ENCODE measurements at places on chromosomes 5 and 9. TPM values are rescaled to one million over a fixed set of nuclear protein-coding genes. Genes with fewer than 3 reads are reported as not detected.

LOX gene
- 15.7 TPM for total RNA-seq

GRCh38 chr5:52985306-52985705 is 3.8 kb upstream of the ITGA2 start:
- DNase-seq: no peak

GRCh38 chr5:35765921-35766320 is 90.8 kb upstream of the IL7R start:
- no peak for DNase-seq

DNA sequence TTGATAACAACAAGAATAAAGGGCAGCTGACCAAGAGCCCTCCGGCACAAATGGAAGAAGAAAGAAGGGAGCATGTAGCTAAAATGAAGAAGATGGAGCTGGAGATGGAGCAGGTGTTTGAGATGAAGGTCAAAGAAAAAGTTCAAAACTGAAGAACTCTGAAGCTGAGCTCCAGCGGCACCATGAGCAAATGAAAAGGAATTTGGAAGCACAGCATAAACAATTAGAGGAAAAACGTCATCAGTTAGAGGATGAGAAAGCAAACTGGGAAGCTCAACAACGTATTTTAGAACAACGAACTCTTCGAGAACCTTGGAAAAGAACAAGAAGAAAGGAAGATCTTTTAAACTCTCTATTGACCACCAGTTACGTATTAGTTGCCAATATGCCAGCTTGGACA is 100.9 kb downstream of the GABBR2 start:
- no peak for DNase-seq

GRCh38 chr9:70594386-70594944 is 180.0 kb upstream of the KLF9 start:
- DNase-seq: no peak

- DNase-seq: no peak
Measured at GRCh38 chr9:129556491-129557191, 64.3 kb downstream of the C9orf50 start.

- no peak for DNase-seq
Measured at GRCh38 chr5:55638455-55638854, 73.7 kb downstream of the SLC38A9 start.

- no peak for DNase-seq
Measured at GRCh38 chr5:147361441-147362175, 126.8 kb downstream of the STK32A start.

DNA sequence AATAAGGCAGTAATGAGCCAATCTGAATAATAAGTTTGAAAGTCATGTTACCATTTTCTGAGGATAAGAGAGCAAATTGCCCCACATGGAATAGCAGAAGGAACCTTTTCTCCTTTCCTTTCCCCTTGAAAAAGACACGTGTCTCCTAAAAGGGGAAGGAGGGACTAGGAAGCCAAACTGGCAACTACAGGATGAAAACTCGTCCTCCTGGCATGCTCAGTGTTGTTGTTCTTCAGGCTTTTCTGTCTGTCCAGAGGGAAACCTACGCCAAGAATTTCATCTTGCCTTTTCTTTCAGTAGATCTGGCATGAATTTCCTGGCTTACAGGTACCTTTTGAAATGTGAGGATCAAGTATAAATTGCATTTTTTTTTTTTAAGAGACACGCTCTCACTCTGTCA is 355.9 kb upstream of the TLE4 start:
- no peak for DNase-seq

DNA sequence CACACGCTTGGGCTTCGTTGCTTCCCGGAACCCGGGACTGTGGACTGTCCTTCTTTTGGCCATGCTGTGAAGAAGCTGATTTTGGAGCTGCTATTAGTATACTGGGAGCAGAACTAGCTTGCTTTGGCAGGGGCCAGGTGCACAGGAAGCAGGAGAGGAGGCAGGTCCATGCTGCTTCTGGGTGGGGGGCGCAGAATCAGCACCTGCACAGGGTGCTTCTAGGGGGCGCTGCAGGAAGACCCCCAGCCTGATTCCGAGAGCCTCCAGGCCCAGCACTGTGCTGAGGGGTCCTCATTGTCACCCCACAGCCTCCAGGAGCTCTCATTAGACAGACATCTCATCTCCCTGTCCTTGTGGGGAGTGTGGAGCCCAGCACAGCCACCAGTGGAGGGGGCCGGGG is 252.6 kb upstream of the IRX4 start:
- no peak for DNase-seq

PCDHA7 gene
- 1.2 TPM for total RNA-seq

- DNase-seq: no peak
Measured at GRCh38 chr5:76791461-76791860, 27.4 kb upstream of the F2RL1 start.

DNA sequence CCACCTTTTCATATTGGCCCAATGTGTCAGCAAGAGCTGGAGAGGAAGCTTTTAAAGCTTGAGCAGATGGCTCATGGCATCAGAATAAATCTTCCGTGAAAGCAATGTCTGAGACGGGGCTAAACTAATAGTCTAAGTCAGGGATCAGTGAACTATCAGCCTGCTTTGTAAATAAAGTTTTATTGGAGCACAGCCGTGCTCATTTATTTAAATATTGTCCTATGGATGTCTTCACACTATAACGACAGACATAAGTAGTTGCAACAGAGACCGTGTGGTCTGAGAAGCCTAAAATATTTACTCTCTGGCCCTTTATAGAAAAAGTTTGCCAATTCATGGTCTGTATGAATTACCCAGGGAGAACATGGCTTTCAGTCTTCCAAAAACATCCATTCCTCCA is 85.6 kb upstream of the SLC44A1 start:
- no peak for DNase-seq

- no peak for DNase-seq
Measured at GRCh38 chr5:79055017-79055416, 14.5 kb downstream of the DMGDH start.

ADRA1B gene
- total RNA-seq: 5.0 TPM

GRCh38 chr5:68460147-68460798 is 244.7 kb downstream of the PIK3R1 start:
- no peak for DNase-seq

DNA sequence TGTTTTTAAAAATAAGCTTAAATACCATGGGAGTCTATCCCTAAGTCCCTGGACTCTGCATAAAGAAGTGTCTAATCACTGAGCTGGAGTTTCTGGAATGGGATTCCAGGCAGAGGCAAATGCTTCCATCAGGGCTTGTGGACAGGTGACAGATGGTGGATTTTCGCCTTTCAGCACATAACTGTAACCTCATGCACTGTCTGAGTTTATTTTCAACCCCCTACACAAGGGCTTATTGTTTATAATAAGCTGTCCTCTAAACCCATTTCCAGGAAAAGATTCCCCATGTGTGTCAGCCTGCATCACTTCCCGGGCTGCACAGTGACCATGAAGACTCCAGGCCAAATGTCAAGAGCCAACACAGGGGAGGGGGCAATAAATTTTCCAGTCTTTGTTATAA is 264.0 kb downstream of the PIK3R1 start:
- no peak for DNase-seq

PHYHD1 gene
- 4.4 TPM for total RNA-seq

SOHLH1 gene
- total RNA-seq: not detected

GRCh38 chr9:9387511-9388115 is 1225.2 kb downstream of the PTPRD start:
- DNase-seq: no peak

DNA sequence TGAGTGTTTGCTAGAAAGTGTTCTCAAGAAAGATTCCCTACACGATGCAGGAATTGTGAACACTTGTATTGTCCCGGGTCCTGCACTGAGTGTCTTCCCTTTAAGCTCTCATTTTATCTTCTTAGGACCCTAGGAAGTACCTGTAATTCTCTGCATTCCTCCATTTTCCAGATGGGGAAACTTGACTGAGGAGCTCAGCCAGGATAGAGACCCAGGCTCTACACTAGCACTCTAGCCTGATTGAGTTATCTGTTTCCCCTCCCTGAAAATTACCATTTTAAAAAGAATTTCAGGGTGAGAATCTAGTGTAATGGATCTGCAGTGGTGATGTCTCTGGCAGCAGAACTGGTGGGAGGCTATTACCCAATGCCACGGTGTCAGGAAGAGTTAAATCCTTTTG is 453.9 kb downstream of the KDM4C start:
- no peak for DNase-seq

ANKRD31 gene
- not detected for total RNA-seq

DNA sequence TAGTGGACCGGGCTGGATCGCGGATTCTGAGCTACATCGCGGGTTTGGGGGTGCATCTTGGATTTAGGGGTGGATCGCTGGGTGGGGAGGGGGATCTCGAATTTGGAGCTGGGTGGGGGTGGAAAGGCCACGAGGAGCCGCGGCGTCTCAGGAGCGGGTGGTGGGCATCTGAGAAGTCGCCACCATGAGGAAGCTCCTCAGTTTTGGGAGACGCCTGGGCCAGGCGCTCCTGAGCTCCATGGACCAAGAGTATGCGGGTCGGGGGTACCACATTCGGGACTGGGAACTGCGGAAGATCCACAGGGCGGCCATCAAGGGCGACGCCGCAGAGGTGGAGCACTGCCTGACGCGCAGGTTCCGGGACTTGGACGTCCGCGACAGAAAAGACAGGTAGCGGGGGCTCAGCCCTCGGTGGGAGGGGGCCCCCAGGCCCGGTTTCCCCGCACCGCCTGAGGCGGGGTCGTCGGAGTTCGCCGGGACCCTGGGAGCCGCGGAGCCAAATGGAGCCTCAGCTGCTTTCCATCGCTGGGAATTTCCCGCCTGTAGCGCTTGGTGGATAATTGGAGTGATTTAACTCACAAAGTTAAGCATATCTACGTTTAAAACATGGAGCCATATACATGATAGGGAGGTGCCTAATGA is 376 bp downstream of the ANKRD18B start:
- no peak for DNase-seq

- DNase-seq: no peak
Measured at GRCh38 chr5:172881691-172882370, 47.8 kb downstream of the ERGIC1 start.

GRCh38 chr9:6413365-6414246 is 607 bp downstream of the UHRF2 start:
- DNase-seq: peak; percentile 30
